ENCODE measurements at places on chromosomes 13 and 19.

DNA sequence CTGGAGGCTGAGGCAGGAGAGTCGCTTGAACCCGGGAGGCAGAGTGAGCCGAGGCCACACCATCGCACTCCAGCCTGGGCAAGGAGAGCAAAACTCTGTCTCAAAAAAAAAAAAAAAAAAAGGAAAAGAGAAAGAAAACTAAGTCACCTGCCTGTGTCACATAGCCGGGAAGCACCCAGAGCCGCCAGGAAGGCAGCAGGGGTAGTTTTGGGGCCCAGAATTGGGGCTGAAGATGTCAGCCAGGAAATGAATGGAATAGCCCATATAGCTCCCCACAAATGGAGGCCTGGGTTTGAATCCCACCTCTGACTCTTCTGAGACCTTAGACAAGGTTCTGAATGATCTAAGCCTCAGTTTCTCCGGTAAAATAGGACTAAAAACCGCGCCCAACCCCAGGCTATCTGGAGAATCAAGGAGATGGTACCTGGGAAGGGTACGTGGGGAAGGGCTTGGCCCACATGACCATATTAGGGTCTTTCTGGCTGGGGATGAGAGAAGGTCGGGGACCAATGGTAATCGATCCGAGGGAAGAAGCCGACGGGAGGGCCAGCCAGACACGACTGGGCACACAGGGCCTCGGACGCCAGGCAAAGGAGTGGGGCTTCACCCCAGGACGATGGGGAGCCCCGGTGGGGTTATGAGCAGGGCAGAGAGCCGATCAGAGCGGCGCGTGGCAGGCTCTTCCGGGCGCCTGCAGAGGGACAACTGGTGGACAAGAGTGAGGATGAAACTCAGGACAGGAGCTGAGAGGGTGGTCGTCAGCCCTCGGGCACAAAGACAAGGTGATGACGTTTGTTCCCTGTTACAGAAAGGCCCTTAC lies 14.4 kb downstream of the CCDC124 start:
- DNase-seq: no peak

DNA sequence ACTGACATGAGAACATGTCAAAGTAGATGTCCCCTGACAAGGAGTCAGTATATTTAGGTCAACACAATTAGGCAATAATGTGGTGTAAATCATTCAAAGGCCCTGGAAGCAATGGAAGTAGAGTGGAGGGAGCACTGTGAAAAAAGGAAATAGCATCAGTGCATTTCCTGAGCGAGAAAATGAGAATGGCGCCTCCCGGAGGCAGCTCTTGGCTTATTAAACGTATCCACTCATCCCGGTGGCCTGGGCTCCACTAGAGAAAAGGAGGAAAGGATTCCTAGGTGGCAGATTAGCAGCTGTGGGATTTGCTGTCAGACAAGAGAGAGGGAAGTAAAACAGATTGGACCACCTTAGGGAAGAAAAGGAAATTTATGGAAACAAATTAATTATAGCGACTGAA lies 173.7 kb upstream of the TMTC4 start:
- no peak for DNase-seq

DNA sequence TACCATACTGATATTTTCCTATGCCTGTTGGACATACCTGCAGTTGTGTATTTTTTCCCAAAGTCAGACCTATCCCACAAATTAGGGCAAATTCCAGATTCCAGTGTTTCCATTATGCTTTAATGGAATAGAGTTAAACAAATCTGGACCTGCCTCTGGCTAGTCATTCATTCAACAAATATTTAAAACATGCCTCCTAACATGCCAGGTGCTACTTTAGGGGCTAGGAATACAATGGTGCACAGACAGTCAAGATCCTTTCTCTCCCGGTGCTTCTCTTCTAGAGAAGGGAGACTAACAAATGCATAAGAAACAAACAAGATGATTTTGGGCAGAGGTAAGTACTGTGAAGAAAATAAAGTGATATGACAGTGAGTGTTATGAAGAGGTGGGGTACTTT lies 7.5 kb upstream of the WDFY2 start:
- DNase-seq: no peak

DNA sequence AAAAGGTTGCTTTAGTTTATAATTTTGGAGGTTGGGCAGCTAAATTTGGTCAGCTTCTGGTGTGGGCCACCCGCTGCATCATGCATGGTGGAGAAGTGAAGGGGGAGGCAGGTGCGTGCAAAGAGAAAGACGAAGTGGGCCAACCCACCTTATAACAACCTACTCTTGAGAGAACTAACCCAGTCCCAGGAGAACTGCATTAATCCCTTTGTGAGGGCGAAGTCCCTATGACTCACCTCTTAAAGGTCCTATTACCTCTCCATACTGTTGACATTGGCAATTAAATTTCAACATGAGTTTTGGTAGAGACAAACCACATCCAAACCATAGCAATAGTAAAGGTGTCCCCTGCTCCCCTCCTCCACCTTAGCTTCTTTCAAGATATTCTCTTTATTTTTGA lies 7.7 kb upstream of the FGF9 start:
- no peak for DNase-seq

- DNase-seq: no peak
Observed at GRCh38 chr19:7986321-7987113, 18.9 kb downstream of the ELAVL1 start.

Measured in T-helper 9 cell (primary cell).